ENCODE measurements at places on chromosomes 12 and 14.

DNA sequence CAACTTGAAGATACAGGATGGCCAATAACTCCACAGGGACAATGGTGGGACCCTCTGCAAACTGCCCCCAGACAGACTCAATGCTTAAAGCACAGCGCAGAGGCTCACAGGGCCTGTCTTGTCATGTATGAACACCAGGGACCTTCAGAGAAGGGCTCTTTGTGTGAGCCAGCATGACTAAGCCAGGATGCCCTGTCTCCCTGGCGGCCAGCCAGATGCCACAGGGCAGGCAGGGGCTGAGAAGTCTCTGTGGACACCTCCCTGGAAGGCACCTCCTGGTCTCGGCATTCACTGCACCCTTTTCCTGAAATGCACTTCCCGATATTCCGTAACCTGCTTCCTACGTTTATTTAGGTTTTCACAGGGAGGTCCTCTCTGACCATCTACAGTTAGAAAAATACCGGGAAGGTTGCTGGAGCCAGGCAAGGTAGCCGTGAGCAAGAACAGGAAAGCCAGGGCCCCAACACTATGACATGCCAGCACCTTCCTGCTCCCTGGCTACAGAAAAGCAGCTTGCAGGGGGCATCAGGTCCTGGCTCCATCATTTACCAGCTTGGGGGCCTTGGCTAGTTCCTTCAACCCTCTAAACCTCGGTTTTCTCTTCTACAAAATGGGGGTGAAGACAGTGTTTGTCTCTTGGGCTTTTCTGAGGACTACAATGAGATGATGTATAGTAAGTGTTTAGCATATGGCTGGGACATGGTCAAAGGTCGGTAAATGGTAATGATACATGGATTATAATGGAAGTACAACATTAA, 65.0 kb downstream of the PITPNM2 start:
- DNase-seq, result no peak

GRCh38 chr12:24172031-24172772, 222.7 kb upstream of the SOX5 start:
- DNase-seq, result no peak

- no peak for DNase-seq
Measured at GRCh38 chr14:59098377-59098776, 90.1 kb upstream of the DAAM1 start.

- DNase-seq, result no peak
Measured at GRCh38 chr12:14994610-14995009, 21.8 kb downstream of the PDE6H start.

GRCh38 chr12:14164266-14164665, 182.9 kb upstream of the GRIN2B start:
- no peak for DNase-seq

DNA sequence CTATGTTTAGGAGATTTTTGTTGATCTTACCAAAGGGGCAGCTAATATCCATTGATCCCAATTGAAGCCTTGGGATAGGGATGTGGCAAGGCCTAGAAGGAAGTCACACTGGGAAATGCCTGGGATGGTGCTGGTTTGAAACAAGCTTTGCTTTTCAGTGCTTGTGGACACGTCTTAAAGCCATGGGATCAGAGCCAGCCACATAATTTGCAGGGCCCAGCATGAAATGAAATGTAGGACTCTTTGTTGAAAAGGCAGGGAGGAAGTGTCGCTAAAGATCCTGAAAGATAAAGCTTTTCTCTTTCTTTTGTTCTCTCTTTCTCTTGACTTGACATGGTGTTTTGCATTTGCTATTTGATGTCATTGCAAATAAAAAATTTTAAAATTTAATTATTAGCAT, 5.0 kb downstream of the TTC9 start:
- DNase-seq, result no peak

DNA sequence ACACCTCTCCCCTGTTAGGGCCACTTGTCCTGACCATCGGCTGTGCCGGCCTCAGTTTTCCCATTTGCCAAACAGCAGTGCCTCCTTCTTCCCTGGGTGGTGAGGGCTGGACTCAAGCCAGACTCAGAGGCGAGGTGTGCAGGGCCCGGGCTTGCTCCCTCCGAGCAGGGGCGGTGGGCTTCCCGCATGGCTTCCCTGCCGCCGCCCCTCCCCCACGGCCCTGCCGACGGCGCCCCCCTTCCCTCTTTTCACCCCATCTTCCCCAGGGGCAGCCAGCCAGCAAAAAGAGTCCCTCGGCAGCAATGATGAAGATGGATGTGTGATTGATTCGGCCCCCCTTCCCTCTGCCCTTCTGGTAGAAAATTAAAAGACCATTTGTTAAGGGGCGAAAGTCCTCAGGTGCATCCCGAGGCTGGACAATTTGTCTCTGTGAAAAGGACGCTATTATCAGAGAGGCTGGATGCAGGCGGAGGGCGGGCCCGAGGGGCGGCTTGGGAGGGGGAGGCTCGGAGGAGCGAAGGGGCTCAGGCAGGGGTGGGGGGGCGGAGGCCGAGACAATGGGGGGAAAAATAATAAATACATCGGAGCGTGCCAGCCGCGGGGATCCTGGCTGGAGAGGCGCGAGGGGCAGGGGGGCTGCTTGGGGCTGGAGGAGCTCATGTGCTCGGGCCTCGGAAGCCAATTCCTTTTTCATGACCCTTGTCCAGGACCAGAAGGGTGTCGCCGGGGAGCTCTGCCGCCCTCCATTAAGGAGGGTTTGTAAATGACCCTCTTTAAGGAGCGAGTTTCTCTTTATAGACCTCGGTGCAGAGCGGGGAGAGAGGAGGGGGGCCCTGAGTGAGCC, 48.0 kb upstream of the LHX5 start:
- no peak for DNase-seq

- peak; percentile 42 for DNase-seq
Measured at GRCh38 chr12:1660304-1661187, 30.3 kb upstream of the ADIPOR2 start.

DNA sequence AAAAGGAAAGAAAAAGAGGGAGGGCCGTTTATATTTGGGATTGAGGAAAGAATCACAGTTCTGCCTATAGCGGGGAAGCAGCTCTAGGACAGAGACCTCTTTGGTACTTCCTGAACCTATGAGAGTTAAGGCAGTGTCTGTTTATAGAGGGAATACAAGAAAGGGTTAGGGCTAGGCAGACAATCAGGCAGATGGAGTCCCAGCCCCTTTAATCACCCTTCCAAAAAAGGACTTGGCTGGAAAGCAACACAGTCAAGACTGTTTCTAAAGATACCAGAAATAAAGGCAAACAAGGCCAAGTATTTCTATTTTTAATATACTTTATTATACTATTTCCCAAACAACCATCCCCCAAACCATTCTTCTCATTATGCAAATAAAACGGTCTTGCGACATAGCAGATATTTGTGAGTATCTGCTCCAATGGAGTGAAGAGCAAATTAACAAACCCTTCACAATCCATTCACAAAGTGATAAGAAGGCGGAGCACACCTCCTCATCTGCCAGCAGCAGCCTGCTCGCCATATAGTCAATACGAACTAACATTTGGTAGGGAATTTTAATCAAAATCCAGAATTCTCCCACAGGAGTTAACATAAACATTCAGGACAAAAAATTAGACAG, 697 bp upstream of the GRIP1 start:
- no peak for DNase-seq

DNA sequence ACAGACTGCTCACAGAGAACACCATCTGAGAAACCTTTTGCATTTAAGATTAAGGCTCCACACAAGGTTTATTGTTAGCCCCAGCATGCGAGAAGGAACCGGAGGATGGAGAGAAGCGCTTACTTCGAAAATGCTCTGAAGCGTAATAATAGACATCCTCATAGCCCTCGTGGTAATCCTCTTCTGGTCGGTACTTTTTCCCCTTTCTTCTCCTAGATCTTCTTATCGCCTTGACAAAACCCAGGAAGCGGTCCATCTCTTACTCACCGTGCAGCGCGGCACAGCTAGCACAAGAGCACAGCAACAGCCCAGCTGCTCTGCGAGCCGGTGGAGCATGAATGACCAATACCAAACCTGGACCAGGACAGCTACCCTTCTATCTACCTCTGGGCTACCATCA, 125.1 kb upstream of the GRIP1 start:
- no peak for DNase-seq

GRCh38 chr12:110776410-110776809, 33.7 kb upstream of the PPP1CC start:
- no peak for DNase-seq

GRCh38 chr12:116551952-116552772, 7.0 kb upstream of the MAP1LC3B2 start:
- DNase-seq, result no peak

- DNase-seq, result no peak
Measured at GRCh38 chr14:84671776-84672175, 858.2 kb upstream of the FLRT2 start.

GRCh38 chr14:53710615-53711014, 246.0 kb downstream of the BMP4 start:
- no peak for DNase-seq

GRCh38 chr14:50677527-50678063, 9.5 kb upstream of the SAV1 start:
- no peak for DNase-seq

- DNase-seq, result no peak
Measured at GRCh38 chr12:130545475-130545874, 170.6 kb downstream of the RIMBP2 start.

- no peak for DNase-seq
Measured at GRCh38 chr14:81927070-81927469, 393.4 kb upstream of the SEL1L start.

- DNase-seq, result no peak
Measured at GRCh38 chr14:61474015-61474414, 152.6 kb downstream of the PRKCH start.

- no peak for DNase-seq
Measured at GRCh38 chr14:101962503-101962874, 1.9 kb upstream of the DYNC1H1 start.

GRCh38 chr12:51760231-51760630, 88.3 kb downstream of the FIGNL2 start:
- DNase-seq, result no peak

- DNase-seq, result no peak
Measured at GRCh38 chr12:106863189-106863588, 88.7 kb downstream of the RIC8B start.

- DNase-seq, result no peak
Measured at GRCh38 chr12:19130224-19131024, 891 bp downstream of the PLEKHA5 start.

- no peak for DNase-seq
Measured at GRCh38 chr12:11457996-11458645, 62.8 kb upstream of the PRB2 start.

DNA sequence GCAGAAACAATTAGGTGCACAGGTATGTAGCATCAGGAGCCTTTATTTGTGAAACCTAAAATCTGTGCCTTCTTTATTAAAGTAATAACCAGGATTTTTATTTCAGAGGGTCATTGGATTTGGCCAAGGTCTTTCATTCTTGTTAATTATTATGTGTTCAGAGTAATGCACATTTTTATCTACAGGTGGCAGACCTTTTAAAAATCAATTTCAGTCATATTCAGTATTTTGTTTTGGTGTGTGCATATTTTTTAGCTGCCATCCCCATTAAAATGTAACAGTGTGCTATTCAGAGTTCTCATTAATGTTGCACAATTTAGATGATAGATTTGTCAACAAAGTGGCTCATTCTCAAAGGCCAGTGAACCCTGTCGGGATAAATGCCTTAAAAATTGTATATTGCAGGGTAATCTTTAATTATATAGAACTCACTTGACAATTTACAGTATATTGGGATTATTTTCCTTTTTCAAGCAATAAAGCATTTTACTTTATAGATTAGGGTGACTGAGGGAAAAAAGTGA, 319.3 kb upstream of the SOX5 start:
- DNase-seq, result no peak

GRCh38 chr12:9867531-9867930, 1.6 kb downstream of the CLEC2B start:
- no peak for DNase-seq

DNA sequence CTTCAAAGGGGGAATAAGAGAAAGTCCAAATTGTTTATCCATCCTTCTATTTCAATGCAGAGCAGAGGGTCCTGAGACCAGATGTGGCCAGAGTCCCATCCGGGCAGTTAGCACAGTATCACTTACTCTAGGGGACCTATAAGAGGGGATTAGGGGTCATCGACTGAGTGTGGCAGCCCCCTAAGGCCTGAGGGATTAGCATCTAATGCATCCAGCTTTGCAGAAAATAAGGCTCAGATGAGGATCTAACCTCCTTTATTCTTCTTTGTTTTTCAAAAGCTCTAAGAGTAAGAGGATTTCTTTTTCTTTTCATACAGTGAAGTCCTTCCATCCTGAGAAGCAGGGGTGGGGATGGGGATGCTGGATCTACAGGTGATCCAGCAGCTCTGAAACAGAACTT, 43.5 kb downstream of the NEUROD4 start:
- DNase-seq, result no peak

- DNase-seq, result no peak
Measured at GRCh38 chr14:99330316-99331240, 58.6 kb upstream of the BCL11B start.

DNA sequence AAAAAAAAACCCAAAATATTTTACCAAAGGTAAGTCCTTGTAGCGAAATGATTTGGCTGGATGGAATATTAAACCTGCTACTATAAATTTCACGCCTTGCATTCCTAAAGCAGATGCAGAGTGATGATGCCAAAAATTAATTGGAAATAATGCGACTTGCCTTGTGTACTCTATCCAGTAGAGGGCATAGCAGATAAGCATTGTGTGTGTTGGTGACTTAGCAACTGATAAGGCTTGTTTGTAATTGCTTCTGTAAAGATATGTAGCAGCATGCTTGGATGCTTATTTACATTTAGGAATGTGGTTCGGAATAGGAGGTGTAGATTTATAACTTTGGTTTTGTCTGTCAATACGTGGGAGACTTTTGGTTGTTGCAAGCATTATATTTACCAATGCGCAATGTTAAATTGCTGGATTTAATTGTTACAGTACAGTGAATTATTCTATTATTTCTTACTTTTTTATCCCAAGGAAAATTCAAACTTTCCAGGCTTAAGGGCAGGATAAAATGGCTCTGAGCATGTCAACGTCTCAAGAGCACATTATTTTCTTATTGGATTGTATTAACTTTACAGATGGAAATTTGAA, 80.5 kb downstream of the TMEM260 start:
- DNase-seq, result no peak

- no peak for DNase-seq
Measured at GRCh38 chr14:74508292-74508731, 14.7 kb downstream of the ISCA2 start.

GRCh38 chr14:75292101-75292563, 13.5 kb downstream of the FOS start:
- no peak for DNase-seq

GRCh38 chr12:59717436-59717835, 121.6 kb downstream of the SLC16A7 start:
- no peak for DNase-seq

GRCh38 chr12:72448805-72449204, 176.6 kb downstream of the TRHDE start:
- DNase-seq, result no peak

- no peak for DNase-seq
Measured at GRCh38 chr12:52566847-52567291, 6.8 kb downstream of the KRT74 start.

DNA sequence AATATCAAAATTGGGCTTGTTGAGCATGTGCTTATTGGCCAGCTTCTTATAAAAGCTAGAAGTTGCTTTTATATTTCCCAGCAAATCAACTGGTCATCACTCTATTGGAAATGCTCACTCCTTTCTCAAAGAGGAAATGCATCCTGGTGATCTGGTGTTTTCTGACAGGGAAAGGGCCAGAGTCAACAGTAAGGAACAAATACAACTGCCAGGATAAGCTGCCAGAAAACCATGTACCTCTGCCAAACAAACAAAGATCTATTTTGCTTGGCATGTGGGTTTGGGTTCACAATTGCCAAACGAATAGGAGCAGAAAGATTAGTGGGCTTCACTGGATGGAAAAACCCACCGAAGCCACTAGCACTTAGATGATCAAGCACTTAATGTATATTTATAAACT, 126.9 kb upstream of the PDZRN4 start:
- no peak for DNase-seq

GRCh38 chr12:66189889-66190288, 875 bp downstream of the IRAK3 start:
- DNase-seq, result no peak
